Endothelial cell of coronary artery (primary cell): ENCODE measurements at places on chromosomes 6 and 20. TPM values are rescaled to one million over a fixed set of nuclear protein-coding genes. Genes with fewer than 3 reads are reported as not detected.

Gene ECT2L
- not detected in 2 replicates for total RNA-seq

Gene SLC52A3
- under 0.01 TPM in 1 of 2 replicates, not detected in the other for total RNA-seq

Gene ZBTB46
- 7.8 and 12.8 TPM in 2 replicates for total RNA-seq

Gene HSPA12B
- total RNA-seq, result 11.6 and 18.0 TPM in 2 replicates

Gene CLPSL2
- not detected in 2 replicates for total RNA-seq
